ENCODE measurements at places on chromosomes 2 and 18.

DNA sequence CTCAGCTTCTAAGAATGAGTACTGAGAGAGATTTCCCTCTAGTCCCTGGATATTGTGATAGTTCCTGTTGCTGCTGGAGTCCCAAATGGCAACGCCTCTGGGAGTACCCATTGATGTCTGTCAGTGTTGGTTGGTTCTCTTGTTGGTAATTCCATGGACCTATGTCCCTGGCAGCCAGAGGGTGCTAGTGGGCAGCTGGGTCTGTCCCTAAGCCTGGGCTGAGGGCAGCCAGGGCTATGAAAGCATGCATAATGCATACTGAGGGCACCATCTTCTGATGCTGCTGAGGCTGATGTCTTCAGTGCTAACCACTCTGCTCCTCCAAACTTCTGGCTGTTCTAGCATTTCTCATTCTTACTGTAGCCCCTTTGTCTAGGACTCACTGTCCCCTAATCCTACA lies 35.9 kb downstream of the NABP1 start:
- DNase-seq, result no peak

DNA sequence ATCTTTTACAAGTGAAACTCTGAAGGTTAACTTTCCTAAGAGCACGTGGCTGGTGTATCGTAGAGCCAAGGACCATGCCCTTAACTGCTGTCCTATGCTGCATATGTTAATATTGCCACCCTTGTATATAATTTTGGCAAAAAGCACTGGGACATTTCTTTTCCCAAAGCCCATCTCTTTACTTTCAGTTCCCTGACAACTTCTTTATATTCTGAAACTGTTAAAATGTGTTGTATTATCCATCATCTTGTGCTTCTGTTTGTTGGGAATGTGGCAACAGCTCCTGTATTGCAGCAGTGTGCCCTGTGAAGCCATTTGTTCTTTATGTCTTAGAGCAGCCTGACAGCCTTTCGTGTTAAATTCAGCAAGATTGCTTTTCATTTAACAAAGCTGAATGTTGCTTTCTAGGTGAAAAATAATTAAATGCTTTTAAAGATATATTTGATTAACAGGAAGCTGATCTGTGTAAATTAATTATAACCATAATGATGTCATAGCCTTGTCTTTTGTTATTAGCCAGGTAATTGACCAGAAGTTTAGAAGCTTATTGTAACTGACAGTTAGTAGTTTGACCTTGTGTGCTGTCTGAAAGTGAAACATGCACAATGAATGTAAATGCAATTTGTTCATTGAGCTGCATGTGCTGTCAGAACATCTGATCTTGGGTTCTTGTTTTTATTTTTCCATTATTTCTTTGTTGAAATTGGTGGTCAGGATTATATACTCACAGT lies 9.7 kb downstream of the RHBDD1 start:
- no peak for DNase-seq

DNA sequence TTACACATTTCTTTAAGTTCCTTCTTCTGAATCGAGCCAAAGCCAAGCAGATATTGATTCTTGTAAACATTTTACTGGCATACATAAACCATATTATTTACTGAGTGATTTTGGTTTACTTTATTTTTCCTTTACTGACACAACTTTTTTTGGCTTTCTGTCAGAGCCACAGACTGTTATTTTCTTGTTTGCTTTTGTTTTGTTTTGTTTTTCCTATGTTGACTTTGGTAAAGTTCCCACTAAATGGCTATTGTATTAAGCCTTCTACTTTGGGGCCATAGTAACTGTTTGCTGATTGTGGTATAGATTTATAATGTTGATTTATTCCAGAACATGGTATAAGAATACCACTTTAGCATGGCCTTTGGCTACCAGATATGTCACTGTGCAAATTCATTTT lies 419.4 kb downstream of the DCDC2C start:
- DNase-seq, result no peak

GRCh38 chr2:120907822-120908221 lies 172.2 kb downstream of the GLI2 start:
- DNase-seq, result no peak

- no peak for DNase-seq
Measured at GRCh38 chr2:71605781-71606241, 152.4 kb downstream of the DYSF start.

DNA sequence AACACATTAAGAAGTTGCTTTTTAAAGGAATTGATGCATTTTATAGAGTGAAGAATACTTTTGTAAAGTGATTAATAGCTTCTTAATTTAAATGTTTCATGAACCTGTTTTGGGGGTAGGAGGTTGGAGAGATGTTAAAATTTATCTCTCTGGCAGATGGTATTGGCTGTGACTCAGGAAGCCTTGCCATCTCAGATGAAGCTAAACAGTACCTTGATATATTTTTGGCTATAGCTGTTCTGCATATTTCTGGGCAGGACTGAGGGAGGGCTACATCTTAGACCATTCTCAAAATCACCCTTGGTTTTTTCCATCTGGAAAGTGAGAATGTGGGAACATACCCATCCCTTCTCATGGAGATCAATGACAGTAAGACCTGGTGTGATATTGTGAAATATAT lies 13.4 kb downstream of the CAPN14 start:
- no peak for DNase-seq

DNA sequence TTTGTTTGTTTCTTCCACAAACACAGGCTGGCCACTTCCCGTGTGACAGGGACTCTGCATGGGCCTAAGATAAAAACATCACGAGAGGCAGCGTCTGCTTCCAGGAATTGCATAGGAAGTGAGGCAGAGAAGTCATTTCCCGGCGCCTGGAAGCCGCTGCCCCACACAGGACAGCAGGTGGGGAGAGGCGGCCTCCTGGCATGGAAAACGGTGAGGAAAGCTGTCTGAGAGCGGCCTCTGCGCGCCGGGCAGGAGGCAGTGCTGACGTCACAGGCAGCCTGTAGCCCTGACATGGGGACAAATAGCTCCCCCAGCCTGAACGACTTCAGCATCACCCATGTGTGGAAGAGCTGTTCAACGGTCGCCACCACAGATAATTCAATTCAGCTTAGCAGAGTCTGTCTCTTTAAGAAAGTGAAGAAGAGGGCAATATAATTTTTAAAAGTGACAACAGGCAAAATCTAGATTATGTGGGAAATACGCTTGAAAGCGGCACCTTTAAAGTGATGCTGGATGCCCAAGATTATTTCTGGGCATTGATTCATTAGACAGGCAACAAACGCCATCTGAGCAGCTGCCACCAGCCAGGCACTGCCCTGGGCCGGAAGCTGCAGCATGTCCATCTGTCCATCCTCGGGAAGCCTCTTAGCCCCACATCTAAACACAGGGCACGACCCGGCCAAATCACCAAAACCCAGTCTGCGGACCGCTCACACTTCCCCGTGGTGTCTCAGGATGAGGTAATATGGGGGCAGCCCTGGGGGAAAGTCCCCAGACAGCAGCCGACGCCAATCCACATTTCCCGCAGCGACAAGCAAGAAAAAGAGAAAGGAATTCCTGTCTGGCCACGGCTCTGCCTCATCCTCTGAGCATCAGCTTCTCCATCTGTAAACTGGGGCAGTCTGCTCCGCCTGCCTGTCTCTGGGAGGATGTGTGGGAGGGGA lies 138.9 kb downstream of the PXDN start:
- DNase-seq, result peak; percentile 66

DNA sequence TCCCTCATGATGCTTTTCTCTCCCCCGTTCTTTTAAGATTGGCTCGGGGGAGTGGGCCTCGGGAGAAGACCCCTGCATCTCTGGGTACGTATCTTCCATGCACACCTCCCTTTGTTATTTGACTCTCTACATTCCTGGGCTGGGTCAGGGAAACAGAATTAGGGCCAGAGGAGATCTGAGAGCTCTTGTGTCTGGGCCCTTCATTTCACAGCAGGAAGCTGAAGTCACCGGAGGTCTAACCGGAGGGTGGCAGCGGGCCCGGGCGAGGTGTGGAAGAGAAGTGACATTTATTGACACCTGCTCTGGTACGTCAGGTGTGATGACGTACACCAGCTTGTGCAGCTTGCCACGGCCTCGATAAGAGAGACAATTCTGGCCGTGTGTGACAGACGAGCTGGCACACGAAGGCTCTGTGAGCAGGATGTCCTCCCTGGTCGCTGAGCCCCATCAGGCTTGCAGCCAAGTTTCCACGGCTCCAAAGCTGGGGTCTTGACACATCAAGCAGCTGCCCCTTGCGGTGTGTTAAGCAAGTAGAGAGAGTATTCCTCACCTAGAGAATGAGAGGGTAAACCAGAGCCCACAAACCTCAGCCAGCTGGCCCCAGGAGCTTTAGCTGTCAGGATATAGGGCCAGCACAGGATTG lies 30.4 kb downstream of the TOGARAM2 start:
- DNase-seq, result no peak

- peak; percentile 7 for DNase-seq
Measured at GRCh38 chr2:144890828-144891227, 370.9 kb upstream of the ZEB2 start.

- no peak for DNase-seq
Measured at GRCh38 chr2:233189025-233189424, 62.4 kb upstream of the ATG16L1 start.

GRCh38 chr18:47727409-47727808 lies 203.1 kb downstream of the SMAD2 start:
- DNase-seq, result no peak

DNA sequence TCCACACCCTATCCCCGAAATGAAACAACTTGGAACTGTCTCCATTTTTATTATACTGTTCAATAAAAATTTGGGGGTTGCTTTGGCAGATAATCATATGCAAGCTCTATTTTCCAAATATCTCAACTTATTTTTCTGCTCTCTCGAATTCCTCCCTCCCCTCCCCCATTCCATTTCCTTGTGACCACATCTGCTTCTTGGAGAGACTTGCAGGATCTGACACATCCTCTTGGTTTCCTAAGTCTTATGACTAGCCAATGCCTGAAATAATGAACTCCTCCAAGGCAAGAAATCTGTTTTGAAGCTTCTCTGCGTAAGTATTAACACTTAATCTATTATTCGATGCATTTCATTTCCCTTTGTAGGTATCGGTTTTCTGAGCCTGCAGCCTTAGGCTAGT lies 16.1 kb downstream of the TGIF1 start:
- DNase-seq, result peak; percentile 83

GRCh38 chr2:240797914-240798313 lies 22.1 kb downstream of the KIF1A start:
- no peak for DNase-seq

- DNase-seq, result no peak
Measured at GRCh38 chr2:16382451-16382850, 283.2 kb downstream of the CYRIA start.

- peak; percentile 49 for DNase-seq
Measured at GRCh38 chr18:9898792-9899549, 13.2 kb downstream of the TXNDC2 start.
